ENCODE measurements at places on chromosomes 12 and 14.

GRCh38 chr12:120353556-120354317 lies 15.2 kb downstream of the MSI1 start:
- DNase-seq = no peak

DNA sequence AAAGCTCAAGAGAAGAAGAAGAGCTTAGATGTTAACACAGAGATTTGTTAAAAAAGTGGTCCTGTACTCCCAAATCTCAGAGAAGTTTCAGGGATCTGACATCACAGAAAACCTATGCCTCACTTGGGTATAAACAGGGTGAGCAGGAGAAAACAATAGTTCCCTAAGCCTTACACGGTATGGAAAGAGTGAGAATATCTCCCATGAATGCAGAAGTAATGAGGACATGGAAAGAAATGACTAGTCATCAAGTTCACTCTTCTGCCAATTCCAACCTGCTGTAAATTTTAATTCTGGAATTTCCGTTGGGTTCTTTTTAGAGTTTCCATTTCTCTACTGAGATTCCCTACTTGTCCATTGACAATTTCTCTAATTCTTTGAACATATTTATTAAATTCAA lies 6.2 kb upstream of the PTGER2 start:
- DNase-seq = no peak

DNA sequence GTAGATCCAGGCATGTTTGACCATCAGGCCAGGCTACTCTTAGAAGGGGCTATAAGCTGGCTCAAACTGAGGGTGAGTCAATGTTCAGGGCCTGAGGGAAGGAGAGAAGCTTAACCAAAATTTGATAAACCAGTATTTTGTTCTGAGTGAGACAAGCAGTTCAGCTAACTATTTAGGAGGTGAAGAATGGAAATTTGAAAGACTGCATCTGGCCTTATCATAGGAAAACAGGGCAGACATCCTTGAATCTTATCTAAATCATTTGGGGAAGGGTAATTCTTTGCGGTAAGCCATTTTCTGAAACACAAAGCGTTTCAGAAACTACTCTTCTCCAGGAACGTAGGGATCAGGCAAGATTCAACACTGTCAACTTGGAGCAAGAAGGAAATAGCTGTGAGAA lies 447.2 kb downstream of the SOX5 start:
- no peak for DNase-seq

DNA sequence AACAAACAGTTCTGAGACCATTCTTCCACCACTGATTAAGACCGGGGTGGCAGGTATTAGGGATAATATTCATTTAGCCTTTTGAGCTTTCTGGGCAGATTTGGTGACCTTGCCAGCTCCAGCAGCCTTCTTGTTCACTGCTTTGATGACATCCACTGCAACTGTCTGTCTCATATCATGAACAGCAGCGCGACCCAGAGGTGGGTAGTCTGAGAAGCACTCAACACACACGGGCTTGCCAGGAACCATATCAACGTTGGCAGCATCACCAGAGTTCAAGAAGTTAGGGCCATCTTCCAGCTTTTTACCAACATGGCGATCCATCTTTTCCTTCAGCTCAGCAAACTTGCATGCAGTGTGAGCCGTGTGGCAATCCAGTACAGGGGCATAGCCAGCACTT lies 16.9 kb downstream of the AEBP2 start:
- DNase-seq = no peak

GRCh38 chr14:22071006-22071405 lies 397.4 kb upstream of the OR4E1 start:
- DNase-seq = no peak

DNA sequence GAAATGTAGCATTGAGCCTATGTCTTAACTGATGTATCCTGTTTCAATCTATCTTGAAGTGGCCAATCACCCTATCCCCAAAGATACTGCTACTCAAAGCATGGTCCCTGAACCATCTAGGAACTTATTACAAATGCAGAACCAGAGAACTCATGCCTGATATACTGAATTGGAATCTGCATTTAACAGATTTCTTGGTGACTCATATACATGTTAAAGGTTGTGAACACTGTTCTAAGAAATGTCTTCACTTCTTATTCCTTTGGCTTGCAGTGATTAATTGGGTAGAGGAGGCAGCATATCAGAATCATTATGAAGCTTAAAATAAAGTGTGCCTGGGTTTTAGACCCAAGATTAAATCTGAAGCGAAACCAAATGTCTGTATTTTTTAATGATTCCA lies 795.6 kb downstream of the DIO2 start:
- DNase-seq = no peak

GRCh38 chr12:107196681-107197080 lies 103.3 kb upstream of the CRY1 start:
- DNase-seq = no peak

DNA sequence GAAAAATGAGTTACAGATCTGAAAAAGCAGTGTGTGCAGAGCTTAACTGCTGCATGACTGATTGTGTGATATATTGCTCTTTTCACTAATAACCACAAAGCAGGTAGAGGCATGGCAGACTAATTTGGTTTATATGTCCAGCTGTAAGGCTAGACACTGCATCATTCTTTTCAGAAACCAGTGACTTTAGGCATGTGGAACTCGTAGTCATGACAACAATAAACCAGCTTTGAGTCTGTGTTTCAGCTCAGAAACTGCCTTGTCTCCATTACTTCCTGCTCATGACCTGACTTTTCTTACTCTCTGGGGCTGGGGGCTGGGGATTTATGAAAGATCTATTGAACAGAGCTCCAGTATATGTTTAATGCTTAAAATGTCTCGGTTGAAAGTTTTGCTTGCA lies 146.8 kb upstream of the LRIG3 start:
- DNase-seq = no peak

- no peak for DNase-seq
Observed at GRCh38 chr12:108967869-108968540, 52.9 kb downstream of the SVOP start.

DNA sequence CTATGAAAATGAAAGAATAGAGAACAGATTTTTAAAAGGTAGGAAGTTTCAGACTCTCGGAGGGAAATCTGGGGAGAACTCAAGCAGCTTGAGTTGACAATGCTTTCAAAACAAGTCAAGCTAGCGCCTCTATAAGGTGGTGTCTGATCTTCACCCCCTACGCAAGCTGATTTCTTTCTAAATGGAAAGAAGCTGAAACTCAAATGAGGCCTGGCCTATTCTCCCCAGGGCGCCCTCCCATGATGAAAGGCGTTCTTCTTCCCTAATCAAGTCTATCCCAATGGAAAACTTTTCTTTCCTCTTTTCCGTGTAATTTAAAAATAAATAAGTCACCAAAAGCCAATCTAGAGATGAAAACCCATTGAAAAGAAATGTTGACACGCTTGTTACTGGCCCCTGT lies 20.6 kb downstream of the PTHLH start:
- no peak for DNase-seq

DNA sequence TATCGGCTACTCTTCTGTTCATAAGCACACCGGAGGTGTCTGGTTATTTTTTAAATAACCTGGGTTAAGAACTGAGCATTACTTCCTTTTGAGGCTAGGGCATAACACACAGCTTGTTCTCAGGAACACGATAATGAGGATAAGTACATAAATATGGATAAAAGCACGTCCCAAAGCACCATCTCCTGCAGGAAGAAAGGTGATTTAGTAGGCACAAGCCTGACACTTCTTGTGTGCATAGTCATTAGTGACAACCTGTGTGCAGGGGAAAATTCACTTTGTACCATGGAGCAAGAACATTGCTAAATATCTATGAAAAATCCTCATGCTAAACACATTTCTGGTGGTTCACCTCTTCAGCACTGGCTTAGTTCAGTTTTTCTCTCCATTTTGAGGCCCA lies 166.5 kb downstream of the SNAPC1 start:
- DNase-seq = no peak

GRCh38 chr14:64266239-64266638 lies 27.9 kb downstream of the ESR2 start:
- DNase-seq = no peak

GRCh38 chr12:22322091-22322490 lies 12.4 kb downstream of the ST8SIA1 start:
- no peak for DNase-seq

DNA sequence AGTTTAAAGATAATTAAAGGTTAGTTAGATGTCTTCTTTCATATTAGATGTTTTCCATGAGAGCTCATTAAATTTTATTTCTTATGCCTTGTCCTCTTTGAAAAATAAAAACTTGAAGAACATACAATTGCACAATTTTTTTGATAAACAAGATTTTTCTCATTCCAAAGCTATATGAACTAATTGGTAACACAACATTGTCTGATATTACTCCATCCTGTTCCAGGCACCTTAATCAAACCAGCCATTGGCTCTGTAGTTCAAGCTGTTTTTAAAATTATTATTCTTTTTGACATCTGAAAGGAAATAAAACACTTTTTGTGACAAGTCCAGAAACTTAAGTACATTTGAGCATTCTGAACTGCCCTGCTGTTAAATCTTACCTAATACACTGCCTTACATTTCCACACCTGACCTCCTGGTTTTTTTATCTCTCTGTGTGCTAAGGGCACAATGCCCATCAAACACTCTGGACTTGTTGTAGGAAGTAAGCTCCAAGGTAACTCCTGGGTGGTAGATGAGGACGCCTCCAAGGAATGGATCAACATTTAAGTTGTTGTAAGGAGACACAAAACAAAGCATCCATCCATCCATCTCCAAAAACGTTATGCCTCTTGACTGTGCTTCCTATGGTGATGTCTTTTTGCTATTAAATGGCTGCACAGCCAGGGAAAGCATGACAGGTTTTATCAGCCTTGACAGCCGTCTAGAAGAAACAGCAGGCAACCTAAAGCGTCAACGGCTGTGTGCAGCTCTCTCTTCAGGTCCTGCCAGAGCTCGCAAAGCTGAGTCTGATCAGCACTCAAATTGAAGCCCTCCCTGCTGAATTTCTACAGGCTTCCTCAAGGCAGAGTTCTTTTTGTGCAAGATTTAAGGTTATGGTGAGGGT lies 449.9 kb upstream of the FLRT2 start:
- no peak for DNase-seq

- no peak for DNase-seq
Observed at GRCh38 chr14:23626946-23627345, 9.2 kb upstream of the DHRS2 start.

DNA sequence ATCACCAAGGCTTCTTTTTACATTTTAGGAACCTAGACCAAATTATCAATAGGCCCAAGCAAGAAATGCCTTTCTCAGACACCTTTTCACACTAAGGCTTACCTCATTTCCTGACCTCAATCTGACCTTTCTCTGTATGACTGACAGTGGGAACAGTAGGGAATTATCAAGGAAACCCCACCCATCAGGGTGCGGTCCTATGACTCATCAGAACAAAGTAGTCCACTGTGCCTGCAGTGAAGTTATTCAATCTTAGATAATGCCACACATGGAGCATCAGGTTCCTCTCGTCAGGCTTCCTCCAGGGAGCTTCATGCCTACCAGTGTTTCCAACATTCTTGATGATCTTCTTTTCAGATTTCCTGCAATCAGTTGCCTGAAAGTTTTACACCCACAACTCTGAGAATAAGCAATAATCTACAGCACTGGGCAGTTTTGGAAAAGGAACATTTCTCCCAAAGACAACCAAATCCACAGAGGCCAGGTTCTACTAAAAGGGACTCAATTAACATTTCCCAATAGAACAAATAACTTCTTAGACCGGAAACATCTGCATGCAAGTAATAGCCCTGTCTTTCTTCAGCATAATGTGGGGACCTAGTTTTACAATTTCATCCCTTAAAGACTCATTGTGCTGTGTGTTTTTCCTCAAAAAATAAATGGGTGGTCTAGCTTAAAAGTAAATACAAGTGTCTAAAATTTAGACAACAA lies 35.9 kb upstream of the TMTC2 start:
- DNase-seq = no peak

DNA sequence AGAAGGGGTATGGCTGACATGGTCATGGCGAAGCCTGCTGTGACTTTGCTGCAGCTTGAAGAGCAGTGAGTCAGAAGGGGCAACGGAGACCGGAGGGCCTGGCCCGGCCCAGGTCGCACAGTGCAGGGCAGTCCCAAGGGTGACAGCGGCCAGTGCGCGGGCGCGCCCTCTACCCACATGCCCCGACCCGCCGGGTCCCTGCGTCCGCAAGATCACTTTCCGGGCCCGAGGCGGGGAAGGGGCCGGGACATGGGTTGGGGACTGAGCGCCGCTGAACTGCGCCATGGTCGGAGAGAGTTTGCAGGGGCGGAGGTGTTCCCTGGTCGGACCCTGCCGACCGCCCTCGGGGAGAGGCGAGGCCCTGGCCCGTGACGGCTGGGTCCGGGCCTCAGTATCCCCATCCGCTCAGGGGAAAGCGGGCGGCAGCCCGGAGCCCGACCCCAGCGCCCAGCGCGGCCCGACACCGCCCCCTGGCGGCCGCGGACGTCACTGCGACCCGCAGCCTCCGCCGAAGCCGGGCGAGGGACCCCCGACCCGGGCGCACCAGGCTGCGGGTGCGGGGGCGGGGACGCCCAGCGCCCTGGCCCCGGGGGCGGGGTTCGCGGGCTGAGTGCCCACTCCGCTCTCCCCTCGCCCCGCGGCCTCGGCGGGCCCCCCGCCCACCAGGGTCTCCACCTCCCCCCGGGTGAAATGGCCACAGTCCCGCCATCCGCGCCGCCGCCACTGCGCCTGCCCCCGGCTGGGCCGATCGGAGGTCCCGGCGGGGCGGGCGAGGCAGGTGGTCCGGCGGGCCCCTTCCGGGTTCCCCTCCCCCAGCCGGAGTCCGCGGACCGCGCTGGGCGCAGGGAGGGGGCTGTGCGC lies 7.2 kb upstream of the ANKRD9 start:
- DNase-seq = peak; percentile 34

DNA sequence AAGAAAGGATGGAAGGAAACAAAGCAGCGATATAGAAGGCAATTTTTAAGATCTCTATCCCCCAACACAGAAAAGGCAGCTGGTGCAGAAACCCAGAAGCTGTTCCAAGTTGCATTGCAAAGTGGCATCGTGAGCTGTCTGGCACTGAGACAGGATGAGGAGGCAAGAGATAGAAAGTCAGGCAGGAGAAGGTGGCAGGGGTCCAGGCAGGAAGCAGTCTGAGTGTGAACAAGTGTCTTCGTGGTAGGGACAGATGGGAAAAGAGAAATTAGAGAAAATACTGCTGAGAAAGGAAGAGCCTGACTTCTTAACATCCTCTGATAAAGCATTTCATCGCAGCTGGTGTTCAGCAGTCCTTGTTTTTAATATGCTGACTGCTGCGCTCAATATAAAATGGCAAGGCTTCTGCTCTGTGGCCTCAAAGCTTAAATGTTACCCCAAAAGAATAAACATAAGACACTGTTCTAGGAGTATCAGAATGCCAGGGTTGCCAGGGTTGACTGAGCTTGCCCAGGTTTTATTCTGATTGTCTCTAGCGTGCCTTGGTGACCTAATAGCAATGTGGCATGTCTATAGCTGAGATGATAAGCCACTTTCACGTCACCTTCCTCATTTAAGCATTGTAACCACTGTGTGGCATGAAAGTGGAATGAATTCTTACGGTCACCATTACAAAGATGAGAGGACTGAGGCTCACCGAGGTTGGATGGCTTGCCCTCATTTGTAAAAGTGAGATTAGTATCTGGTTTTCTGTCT lies 397.6 kb downstream of the NUAK1 start:
- no peak for DNase-seq
